ENCODE measurements at places on chromosomes 5 and 9. TPM values are rescaled to one million over a fixed set of nuclear protein-coding genes. Genes with fewer than 3 reads are reported as not detected.
A peak's percentile ranks its signal among the peaks of the same experiment; 100 is the strongest.

DNA sequence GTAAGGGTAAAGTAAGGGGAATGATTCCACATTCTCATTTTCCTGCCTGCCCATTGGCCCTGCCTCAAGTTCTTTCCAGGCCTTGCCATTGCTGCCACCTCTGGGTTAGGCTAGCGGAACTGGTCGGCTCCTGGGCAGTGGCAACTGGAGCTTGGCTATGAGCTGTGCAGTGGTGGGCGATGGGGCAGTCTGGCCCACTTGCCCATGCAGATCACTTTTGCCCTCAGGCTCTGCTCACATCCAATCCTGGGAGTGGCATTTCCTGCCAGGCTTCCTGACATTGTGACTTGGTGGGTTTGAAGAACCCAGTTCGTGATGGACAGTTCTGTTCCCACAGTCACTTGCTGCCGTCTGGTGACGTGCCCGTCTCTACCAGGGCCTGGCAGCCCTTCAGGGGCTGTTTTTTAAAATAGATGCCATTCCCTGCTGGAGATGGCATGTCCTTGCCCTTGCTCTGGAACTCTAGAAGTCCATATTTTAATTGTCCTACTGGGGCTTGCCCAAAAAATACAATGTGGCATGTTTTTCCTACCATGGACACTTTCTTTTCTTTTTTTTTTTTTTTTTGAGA is 86.1 kb downstream of the FGF18 start:
- no peak for DNase-seq

DNA sequence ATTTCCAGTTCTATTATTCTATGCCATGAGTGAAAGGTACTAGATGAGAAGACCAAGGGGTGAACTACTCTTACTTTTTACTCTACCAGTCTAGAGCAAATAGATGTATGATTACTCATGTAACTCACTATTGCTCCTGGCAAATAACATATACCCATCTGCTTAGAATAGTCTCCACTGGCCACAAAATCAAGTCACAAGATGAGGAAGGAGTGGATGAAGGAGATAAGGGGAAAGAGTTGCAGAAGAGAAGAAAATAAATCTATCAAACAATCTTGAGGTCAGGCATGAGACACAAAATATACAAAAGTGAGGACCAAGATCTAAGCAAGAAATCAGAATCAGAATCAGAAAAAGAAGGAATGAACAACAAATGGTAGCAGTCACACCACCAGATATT is 13.7 kb upstream of the NR4A3 start:
- no peak for DNase-seq

DNA sequence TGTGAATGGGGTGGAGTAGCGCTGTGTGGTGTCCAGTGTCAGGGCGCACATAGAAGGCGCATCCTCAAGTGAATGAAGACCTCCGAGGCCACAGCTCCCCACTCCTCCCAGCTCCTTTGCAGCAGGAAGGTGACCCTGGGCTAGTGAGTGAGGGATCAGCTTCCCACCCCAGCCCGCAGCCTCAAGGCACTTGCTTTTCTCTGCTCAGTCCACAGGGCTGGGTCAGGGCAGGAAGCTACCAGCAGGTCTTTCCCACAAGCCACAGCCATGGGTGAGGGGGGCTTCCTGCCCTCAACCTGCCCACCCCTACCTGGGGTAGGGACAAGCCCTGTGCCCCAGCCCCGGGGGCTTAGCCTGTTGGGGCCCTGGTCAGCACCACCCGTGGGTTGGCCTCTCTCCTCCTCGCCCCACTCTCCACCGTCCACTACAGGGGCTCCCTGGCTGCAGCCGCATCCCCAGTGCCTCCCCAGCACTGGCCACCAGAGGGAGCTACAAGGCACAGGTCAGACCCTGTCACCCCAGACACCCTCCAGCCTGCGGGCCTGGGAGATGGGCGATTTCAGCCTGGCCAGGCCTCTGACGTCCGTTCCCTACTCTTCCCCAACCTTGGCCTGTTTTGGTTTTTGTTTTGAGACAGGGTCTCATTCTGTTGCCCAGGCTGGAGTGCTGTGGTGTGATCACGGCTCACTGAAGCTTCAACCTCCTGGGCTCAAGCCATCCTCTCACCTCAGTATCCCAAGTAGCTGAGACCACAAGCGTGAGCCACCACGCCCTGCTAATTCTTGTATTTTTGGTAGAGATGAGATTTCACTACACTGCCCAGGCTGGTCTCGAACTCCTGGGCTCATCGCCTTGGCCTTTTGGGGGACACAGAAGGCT is 1.3 kb upstream of the ABCA2 start:
- DNase-seq = peak; percentile 70

DNA sequence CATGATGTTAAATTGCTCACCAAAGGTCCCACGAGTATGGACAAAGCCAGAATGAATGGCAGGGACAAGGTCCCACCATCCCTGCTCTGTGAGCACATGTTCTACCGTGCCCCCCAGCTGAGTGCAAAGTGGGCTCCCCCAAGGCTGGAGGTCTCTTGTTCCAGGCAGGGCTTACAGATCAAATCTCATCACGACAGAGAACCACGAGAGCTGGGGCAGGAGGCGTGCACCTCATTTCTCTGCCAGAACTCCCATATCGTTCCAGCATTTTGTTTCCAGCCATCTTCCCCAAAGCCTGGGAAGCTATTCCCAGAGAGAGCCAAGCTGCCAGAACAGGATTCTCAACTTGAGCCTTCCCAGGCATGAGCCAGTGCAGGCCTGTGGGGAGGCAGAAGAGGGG is 108.5 kb downstream of the ZNF354C start:
- DNase-seq = no peak

GRCh38 chr5:2872676-2873075 is 121.2 kb upstream of the IRX2 start:
- no peak for DNase-seq

- DNase-seq = peak; percentile 35
Observed at GRCh38 chr5:171907725-171908343, 98.6 kb downstream of the FBXW11 start.

DNA sequence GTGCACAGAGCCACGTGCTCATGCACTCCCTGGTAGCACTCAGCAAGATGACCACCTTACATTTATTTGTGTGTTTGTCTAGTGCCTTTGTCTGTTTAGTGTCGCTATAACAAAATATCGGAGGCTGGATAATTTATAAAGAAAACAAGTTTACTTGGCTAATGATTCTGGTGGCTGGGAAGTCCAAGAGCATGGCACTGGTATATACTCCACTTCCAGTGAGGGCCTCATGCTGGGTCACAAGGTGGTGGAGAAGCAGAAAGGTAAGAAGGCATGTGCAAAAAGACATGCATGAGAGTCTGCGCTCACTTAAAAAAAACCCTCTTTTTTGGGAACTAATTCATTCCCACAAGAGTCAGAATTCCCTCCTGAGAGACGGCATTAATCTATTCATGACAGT is 52.5 kb upstream of the BOD1 start:
- no peak for DNase-seq

DNA sequence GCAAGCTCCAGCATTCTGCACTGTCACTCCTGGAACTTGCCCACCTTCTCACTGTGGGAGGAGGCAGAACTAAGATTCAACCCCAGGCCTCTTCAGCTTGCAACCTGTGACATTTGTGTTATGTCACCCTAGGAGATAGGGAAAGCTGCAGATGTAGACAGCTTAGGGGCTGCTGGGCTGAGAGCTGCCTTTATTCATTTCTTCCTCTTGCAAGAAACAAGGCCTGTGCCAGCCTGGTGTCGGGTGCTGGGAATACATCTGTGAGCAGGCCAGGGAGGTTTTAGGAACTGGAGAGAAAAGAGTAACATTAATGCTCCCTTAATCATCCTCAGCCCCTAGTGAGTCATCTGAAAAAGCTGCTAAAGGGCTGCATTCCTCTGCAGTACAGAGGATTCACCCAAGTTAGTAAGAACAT is 101.8 kb downstream of the FGF18 start:
- DNase-seq = no peak

DNA sequence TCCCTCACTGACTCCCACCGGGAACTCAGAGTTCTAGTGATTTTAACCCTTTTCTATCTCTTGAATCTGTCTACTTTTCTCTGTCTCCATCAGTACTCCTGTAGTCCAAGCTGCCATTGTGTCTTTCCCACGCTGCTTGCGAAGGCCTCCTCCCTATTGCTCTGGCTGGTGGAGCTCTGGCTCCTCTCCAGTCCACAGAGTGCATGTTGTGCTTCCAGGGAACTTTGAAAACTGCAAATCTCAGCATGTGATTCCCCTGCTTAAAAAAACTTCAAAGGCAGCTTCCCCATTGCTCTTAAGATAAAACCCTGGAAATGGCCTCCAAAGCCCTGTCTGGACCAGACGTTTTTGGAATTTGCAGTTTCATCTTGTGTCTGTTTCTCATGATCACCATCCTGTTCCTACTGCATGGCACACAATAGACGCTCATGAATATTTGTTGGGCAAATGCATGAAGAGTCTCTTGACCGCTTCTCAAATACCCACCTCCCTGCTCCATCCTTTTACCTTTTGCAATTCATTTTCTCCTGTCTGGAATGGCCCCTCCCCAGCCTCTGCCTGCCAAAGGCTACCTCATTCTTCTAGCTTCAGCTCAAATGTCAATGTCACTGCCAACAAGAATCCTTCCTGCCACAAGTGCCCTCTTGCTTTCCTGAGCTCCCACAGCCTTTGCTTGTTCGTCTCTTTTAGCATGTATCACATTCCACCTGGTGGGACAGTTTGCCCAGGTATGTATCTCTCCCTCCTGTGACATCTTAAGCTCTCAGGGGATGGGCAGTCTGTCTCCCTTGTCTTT is 293.2 kb downstream of the ARHGAP26 start:
- DNase-seq = no peak

DNA sequence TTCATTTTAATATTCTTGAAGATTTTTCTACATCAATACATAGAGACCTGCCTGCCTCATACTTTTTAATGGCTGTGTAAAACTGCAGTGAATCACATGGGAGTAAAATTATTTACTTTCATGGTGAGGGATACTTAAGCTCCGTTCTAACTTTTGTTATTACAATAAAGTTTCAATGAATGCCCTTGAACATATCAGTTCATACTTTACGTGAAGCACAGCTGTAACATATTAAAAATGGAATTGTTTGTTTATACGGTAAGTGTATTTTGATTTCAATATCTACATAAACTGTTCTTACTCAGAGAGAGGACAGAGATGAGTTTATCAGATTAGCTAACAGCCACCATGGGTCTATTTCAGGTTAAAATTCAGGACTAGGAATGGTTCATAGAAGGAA is 155.1 kb downstream of the NR3C1 start:
- DNase-seq = no peak

HAVCR2 gene
- 24.6 TPM for total RNA-seq

BTNL3 gene
- not detected for total RNA-seq

CCL27 gene
- total RNA-seq = not detected

KIF24 gene
- total RNA-seq = 6.2 TPM

KCNIP1 gene
- total RNA-seq = not detected

TAF11L7 gene
- not detected for total RNA-seq

FGF1 gene
- total RNA-seq = not detected

Measured in activated naive CD8-positive, alpha-beta T cell treated with anti-CD3 and anti-CD28 coated beads for 36 hours (primary cell).